Natural killer cell (primary cell): ENCODE measurements at places on chromosomes 12 and 14. TPM values are rescaled to one million over a fixed set of nuclear protein-coding genes. Genes with fewer than 3 reads are reported as not detected.

GRCh38 chr12:105860561-105861207 lies 278.1 kb downstream of the NUAK1 start:
- DNase-seq: no peak

DNA sequence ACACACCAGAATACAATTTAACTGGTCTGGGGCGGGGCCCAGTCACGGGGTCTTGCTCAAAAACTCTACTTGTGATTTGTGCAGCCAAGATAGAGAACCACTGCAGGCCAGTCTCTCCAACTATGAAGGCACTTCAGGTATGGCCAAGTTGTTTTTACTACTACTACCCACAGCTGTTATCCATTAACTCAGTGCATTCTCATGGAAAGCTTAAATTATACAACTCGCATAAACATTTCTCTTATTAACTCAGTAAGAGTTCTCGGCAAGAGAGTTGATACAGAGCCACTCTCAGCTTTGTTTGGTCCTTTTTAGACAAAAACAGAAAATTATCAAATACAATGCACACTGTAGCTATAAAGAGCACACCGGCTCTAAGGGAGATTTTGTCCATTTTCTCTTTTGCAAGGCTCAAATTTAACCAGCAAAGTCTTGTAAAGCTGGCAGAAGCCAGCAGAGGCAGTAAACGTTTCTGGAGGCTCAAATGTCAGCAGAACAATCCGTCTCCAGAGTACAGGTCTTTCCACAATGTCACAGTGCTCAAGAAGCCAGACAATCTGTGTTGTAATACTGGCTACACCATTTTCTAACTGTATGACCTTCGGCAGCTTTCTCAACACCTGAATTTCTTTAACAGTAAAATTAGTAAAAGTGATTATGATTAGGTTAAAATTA lies 85.9 kb downstream of the PTGER2 start:
- DNase-seq: no peak

GRCh38 chr12:22256041-22256441 lies 78.5 kb downstream of the ST8SIA1 start:
- DNase-seq: no peak

The LALBA gene
- total RNA-seq: not detected

The LPCAT3 gene
- 54.3 TPM for total RNA-seq
